ENCODE measurements at places on chromosomes 16 and 17.

DNA sequence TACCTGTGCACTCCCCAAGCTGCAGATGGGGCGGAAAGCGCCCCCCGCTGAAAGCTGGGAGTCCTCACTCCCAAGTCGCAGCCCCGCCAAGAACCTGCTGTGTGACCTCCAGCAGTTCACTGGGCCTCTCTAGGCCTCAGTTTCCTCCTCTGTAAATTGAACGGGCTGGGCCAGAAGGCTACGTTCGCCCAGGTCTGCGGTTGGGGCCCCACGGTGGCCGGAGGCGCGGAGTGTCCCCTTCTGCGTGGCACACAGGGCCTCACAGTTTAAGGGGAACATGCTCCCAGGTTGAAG is 628 bp downstream of the GALK1 start:
- no peak for DNase-seq

DNA sequence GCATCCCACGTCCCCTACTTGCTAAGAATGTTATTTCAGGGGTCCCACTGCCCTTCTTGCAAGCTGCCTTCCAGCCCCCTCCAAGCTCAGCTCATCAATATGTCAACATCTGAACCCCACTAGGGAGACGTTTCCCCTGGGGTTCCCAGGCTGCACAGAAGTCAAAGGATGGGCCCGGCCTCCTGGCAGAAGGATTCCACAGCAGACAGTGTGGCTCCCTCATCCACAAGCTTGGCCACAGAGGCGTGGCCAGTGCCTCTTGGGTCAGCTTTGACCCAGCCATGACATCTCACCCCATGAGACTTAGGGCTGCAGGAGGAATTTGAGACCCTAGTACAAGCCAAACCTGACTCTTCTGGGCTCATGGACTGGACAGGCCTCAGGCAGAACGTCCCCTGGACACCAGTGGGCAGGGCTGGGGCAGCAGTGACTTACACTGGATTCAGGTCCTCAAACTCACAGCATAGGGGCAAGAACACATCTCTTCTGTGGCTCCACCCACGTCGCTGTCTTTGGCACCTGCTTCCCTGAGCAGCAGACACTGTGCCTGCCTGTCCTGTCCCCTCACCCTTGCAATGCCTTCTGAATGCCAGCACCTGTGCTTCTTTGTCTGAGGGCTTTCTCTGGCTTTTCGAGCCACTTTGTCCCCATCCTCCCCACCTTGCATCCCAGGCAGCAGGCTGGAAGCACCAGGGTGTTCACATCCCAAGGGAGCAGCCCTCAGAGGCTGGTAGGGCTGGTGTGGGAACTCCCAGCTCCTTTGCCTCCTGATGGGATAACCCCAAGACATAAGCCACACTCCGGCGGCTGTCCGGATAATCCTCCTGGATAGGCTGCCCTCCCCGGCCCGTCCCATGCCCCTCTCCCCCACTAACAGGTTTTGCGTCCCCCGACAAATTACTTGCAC is 56.0 kb upstream of the ENPP7 start:
- no peak for DNase-seq

DNA sequence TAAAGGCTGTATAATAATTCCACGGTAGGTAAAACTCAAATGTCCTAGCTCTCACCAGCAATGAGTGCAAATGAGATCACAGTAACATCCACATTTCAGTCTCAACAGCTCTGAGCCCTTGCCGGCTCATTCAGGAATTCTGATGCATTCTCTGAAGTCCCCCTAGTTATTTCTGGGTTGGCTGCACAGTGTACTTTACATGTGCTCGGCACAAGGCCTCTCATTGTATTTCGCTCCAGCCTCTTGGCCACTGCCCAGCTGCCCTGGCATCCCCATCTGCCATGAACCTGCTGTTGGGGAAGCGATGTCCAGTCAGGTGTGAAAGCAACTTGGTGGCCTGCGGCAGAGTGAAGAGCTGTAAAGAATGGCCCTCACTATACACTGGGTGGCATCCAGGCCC is 14.3 kb downstream of the PRCD start:
- peak; percentile 85 for DNase-seq

DNA sequence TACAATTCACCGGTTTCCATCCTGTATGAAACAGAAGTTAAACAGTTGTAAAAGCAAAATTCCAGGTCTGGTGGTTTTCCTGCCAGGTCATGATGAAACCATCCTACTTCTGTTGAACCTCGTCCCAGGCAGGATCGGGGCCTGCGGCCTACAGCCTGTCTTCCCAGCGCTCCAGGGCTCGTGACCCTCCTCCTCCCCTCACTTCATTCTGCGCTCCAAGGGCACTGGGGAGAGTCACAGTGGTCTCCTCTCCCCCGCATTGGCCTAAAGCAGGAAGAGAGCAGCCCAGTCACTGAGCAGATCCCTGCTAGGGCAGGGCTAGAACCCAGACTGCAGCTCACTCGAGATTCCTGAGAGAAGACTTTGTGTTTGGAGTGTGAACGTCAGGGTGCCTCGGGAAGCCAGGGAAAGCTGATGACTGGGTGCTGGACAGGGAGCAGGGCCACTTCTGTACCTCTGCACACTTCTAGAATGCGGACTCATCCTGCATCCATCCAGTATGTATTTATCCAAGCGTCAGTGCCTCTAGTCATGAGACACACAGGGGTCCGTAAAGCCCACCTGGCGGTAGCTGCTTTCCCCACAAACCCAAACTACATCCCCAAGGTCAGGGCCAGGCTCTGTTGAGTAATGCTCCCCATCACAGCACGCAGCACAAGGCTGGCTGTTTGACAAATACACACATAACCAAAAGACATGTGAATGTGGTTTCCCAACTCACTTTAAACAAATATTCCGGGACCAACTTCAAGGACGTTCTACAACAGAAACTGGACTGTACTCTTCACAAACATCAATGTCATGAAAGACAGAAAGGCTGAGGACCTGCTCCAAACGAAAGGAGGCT is 1.7 kb upstream of the ITGAE start:
- DNase-seq, result no peak

- no peak for DNase-seq
These were observed 17.1 kb upstream of the NAGLU start for GRCh38 chr17:42518755-42519545.

- no peak for DNase-seq
These were observed 219.5 kb downstream of the MSI2 start for GRCh38 chr17:57475796-57476195.

DNA sequence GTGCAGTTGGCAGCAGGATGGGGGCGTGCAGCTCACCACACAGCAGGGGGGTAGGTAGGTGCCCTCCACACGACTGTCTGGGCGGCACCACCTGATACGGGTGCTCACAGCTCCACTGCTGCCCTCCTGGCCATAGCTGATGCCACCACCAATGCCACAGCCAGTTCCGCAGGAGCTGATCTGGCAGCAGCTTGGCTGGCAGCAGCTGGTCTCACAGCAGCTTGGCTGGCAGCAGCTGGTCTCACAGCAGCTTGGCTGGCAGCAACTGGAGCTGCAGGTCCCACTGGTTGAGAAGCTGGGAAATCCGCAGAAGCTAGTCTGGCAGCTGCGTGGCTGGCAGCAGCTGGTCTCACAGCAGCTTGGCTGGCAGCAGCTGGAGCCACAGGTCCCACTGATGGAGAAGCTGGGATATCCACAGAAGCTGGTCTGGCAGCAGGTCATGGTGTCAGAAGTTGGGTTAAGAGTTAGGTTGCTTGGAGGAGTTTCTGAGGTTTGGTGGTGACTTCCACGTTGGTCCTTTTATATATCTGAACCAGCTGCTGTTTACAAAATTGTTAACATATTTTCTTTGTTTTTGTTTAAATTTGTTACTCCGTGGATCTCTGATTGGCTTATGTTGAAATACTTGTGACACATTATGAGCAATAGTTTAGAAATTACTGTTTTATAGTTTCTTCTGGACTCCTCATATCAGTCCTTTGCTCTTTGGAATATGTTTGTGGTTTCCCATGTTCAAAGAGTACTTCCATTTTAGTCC is at the start of gene KRTAP1-5:
TSS of gene KRTAP1-5 (minus strand) at position 494 of the 757 bp plus-strand sequence. CDS start at position 441, 53 bp downstream.
- DNase-seq, result no peak

DNA sequence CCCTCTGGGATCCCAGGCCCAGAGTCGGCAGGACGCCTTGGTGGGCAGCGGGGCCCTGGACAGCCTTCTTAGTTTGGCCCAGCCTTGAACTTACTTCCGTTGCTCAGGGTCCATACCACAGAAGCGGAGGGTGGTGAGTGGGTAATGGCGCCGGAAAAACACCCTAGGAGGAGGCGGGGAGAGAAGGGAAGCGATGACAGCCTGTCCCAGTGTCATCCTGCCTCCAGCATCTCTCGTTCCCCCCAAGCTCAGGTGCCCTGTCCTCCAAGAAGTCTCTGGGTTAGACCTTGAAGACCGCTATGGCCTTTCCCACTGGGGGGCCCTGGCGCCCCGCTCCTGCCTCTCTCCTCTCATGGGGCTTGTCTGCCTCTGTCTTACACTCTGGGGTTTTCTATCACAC is 22.9 kb downstream of the TNS4 start:
- no peak for DNase-seq

DNA sequence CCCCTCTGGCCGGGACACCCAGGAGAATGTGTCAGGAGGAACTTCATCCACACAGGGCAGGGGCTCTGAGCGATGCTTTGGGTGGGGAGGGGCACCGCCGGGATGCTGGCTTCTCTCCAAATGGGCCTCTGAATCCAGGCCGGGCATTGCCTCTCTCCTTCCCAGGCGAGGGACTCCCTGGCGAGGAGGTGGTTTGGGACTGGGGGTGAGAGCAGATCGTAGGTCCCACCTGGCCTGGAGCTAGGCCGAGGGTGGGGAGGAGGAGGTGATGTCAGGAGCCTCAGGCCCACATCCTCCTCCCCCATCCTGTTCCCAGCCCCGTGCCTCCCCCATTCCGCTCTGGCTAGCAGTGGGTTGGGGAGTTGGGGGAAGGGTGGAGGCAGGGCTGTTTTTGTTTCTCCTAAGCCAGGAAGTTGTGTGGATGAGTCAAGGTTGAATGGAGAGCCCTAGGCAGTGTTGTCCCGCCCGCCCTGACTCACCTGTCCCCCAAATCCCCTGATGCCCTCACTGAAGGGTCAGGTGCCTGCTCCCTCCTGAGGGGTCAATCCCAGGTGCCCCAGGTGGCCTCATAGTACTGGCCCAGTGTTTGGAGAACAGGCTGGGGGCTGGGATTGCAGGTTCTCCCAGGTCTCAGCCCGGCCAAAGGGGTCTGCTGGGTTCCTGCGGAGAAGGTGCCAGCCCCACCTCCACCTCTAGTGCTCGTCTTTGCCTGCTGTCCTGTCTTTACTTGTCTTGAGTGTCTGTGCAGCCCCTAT is 2.8 kb downstream of the GRB7 start:
- DNase-seq, result no peak

- DNase-seq, result no peak
These were observed 10.1 kb upstream of the PIPOX start for GRCh38 chr17:29032857-29033197.

DNA sequence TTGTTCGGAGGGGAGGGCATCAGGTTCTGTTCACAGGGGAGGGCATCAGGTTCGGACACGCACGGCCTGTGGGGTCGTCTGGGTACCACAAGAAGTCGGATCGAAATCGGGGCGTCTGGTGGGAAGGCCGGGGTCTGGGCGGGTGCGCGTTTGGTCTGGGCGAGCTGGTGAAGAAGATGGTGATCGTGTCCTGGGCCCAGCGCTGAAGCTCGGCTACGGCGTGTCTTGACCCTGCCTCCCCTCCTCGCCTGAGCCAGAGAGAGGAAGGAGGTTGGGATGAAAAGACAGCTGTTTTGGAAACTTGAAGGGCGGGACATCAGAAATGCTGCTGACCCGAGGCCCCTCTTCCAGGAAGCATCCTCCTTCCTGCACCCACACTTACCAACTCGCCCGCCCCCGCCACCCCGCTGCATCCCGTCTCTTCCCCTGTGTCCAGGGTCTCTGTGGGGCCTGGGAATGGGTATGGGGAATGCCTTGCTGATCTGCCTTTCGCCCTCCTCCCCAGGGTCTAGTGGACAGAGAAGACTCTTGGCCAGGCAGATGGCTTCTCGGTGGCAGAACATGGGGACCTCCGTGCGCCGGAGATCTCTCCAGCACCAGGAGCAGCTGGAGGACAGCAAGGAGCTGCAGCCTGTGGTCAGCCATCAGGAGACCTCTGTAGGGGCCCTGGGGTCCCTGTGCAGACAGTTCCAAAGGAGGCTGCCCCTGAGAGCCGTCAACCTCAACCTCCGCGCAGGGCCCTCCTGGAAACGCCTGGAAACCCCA is 498 bp downstream of the PIMREG start:
- no peak for DNase-seq

DNA sequence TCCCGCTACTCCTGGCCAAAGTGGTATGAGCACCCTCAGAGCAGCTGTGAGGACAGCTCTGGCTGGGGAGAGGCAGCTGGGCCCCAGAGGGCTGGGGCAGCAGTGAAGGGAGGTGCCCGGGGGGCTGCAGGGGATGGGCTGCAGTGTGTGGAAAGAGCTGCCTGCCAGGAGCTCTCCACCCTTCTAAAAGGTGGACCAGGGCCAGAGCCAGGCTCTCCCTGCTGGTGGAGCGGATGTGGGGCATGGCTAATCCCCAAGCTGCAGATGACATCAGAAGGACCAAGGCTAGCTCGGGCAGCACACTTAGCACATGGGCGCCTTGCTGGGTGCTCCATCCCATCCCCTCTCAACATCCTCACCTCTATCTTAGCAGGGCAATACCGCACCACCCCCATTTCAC is 103.1 kb downstream of the SDK2 start:
- DNase-seq, result no peak

- DNase-seq, result peak; percentile 88
These were observed 80.9 kb upstream of the CREBBP start for GRCh38 chr16:3961449-3961849.

DNA sequence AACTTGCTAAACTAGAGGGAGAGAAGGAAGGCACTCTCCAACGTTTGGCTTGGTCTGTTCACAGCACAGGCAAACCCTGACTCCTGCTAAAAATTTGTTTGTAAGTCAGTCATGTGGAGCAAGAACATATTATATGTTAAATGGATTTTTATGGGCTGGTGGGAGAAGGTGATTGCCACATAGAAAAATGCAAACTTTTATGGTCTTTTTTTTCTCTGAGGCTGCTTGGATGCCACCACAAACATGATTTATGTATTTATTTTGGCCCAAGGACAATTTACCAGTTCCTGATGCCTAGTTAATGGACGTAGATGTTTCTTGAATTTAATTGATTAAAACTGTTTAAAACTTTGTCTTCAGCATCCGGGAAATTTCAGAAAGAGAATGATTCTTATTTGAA is 274.2 kb upstream of the MYOCD start:
- DNase-seq, result no peak

- DNase-seq, result no peak
These were observed 191.6 kb downstream of the CPPED1 start for GRCh38 chr16:12611916-12612597.

DNA sequence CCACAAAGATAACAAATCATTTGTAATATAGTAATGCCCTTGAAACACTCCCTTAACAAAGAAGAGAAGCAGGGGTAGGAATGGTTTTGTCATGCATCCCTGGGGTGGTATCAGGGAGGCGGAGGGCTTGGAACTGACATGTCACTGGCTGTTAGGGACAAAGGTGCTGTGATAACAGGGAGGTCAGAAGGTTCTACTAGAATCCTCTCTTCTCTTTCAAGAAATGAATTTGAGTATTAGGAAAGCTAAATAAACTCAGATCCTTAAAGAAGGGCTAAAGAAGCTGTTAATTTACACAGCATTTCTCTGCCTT is 65.4 kb upstream of the ADAMTS18 start:
- no peak for DNase-seq

DNA sequence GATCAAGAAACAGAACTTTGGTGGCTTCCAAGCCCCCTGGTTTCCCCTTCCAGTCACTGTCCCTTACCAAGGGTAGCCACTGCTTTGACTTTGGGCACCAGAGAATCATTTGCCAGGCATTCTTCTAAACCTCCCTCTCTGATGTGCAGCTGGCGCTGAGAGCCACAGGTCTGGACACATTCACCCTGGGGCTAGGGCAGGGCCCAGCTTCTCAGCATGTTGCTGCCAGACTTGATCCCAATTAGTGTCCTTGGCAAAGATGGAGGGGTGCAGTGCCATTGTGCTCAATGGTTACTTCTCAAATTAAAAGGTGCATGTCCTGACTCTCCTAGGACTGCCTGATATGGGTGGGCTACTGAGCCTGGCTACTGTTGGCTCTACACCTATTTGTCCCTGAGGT is 7.6 kb upstream of the SLC47A2 start:
- DNase-seq, result peak; percentile 57
